Stimulated activated CD4-positive, alpha-beta T cell treated with anti-CD3 and anti-CD28 coated beads, Interleukin-12 subunit alpha, Interleukin-12 subunit beta, amount 100 ng/mL, for 24 hours (primary cell): ENCODE measurements at places on chromosomes 1 and 21.

DNA sequence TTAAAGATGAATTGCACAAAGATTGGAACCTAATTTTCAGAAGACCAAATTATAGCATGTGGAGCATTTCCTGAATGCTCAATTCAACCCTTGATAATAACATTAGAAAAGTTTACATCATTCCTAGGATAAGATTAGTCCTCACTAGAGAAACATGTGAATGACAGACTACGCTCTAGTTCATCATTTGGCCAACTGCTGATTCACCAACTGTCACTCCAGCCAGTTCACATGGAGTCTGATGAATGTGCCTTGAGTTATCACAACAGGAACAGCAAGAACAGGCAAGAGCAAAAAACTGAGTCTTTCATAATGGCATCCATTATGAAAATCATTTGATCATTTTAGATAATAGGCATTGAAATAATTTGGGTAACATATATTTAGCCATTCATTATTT lies 415.9 kb downstream of the PTPRC start:
- no peak for DNase-seq

GRCh38 chr1:209106237-209106741 lies 477.2 kb upstream of the CAMK1G start:
- no peak for DNase-seq

- DNase-seq = no peak
Measured at GRCh38 chr21:44657635-44658540, at the start of gene KRTAP12-3. Gene KRTAP12-3 (plus strand): TSS chr21:44657932. CDS start chr21:44657980, 48 bp downstream.

- no peak for DNase-seq
Measured at GRCh38 chr1:51242546-51242945, 6.5 kb downstream of the RNF11 start.

DNA sequence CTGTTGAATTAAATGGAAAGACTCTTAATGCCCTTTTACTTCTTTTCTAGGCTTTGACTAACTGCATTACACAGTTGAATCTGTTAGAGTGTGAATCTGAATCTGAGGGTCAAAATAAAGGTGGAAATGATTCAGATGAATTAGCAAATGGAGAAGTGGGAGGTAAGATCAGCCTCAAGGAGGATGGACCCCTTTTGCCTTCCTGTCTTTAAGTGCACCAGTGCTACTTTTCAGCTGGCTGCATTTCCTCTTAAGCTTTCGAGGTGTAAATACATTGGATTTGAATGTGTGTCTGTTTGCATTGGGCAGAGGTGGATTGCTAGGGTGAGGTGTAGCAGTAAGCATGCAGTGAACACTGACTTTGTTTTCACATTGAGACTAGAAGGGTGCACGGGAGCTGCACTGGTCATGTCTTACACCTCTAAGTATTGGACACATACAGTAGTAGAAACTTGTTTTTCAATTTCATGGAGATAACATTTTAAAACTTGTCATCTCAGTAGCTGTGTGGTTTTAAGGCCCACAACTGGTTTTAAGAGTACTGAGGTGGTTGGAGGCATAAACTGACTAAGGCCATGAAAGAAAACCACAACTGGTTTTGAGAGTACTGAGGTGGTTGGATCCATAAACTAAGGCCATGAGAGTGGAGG lies 35.4 kb downstream of the MIA3 start:
- DNase-seq = peak; percentile 4

GRCh38 chr1:2168090-2168489 lies 26.5 kb downstream of the FAAP20 start:
- no peak for DNase-seq

DNA sequence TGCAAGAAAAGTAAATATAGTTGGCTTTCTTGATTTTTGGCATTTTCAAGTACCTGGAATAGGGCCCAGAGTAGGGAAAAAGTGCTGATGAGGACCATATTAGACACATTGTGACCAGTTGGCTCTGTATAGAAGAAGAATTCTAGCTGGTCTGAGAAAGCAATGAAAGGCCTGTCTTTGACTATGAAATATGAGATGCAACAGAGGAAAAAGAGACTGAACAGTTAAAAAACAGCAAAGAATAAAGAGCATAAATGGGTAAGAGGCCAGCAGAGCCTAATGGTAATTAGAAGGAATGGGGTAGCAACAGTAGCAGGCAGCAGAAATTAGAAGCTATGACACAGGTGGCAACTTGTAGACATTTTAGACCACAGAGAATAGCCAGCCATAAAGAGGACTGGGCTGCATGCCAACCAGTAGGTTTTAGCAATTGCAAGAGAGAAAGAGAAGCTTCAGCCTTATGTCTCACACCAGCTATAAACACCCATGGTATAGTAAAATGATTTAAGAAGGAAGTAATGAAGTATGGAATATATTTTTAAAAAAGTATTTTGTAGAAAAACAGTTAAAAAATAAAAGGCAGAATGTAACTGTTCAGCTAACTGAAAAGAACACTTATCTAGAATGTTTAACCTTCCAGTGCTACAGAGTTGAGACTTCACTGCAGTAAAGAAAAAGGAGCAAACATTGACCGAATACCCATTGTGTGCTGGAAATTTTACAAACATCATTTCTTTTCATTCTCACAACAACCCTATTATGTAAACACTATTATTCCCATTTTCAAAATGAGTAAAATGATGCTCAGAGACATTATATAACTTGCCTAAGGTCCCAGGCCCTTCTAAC lies 114.1 kb downstream of the LHX4 start:
- DNase-seq = no peak

- no peak for DNase-seq
Measured at GRCh38 chr1:16607433-16607851, 5.9 kb downstream of the NBPF1 start.
